ENCODE measurements at places on chromosomes 13 and 19.

GRCh38 chr19:45630463-45630862 lies 8.7 kb downstream of the EML2 start:
- no peak for DNase-seq

DNA sequence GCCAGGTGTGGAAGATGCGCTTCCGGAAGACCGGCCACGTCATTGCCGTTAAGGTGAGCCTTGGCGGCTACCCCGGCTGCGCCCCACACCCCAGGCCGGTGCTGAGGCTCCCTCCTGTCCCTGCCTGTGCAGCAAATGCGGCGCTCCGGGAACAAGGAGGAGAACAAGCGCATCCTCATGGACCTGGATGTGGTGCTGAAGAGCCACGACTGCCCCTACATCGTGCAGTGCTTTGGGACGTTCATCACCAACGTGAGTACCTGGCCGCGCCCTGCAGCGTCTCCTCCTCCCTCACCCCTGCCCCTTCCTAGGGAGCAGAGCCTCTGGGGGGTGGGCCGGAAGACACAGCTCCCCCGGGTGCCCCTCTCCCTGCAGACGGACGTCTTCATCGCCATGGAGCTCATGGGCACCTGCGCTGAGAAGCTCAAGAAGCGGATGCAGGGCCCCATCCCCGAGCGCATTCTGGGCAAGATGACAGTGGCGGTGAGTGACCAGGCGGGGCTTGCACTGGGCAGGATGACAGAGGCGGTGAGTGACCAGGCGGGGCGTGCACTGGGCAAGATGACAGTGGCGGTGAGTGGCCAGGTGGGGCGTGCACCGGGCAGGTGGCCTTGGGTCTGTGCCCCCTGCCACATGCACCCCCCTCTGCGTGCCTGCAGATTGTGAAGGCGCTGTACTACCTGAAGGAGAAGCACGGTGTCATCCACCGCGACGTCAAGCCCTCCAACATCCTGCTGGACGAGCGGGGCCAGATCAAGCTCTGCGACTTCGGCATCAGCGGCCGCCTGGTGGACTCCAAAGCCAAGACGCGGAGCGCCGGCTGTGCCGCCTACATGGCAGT lies 4.1 kb upstream of the TGFBR3L start:
- DNase-seq = no peak

DNA sequence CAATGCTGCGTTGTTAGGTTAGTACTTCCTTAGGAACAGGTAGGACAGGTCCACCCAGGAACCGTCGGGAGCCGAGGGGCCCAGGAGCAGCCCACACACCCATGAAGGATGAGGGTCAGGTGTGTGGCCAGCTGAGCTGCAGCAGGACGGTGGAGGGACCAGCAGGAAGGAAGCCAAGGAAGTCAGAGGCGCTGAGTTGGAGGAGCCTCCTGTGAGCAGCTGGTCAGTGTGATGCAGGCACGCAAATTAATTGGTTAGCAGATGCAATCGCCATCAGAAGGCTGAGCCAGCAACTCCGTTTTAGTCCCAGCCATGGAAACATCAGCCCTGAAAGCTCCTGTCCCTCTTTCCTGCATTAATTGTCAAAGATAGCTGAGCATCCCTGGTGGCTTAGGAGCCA lies 114.9 kb upstream of the SOX1 start:
- DNase-seq = no peak

DNA sequence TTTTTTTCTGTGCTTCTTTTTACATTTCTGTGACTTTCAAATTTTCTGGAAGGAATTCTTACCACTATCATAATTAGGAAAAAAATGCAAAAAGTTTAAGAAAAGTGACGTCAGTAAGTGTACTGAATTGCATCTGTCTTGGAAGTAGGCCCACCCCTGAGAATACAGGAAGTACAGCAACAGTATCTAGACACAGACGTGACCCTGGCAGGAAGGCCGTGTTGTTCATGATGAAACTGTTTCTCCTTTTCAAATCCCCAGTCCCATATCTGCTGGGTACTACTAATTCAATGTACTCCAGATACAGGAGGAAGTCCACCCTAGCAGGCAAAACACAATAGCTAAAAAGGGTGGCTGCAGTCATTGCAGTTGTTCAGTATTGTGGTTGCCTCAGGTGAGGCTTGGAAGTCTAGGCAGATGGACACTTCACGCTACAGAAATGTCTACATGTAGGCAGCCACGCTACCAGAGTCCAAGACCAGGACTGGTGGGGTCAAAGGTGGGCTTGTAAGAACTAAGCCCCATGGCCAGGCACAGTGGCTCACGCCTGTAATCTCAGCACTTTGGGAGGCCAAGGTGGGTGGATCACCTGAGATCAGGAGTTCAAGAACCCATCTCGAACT lies 49.6 kb upstream of the MED4 start:
- DNase-seq = no peak

- no peak for DNase-seq
Measured at GRCh38 chr19:11261971-11262839, at the start of gene DOCK6. DOCK6 (minus strand) TSS chr19:11262524; CDS start chr19:11262440, 84 bp downstream.

Measured in activated CD4-positive, CD25-positive, alpha-beta regulatory T cell treated with anti-CD3 and anti-CD28 coated beads, Interleukin-2, amount 50 U/mL, for 72 hours (primary cell).